Activated CD4-positive, alpha-beta T cell treated with anti-CD3 and anti-CD28 coated beads, Interleukin-2, amount 10 ng/mL, durations not matched to agents 24 days and 14 days (primary cell): ENCODE measurements at places on chromosomes 3 and 15. TPM values are rescaled to one million over a fixed set of nuclear protein-coding genes. Genes with fewer than 3 reads are reported as not detected.
A peak's percentile ranks its signal among the peaks of the same experiment; 100 is the strongest.

GRCh38 chr3:45480218-45480617 is 91.8 kb downstream of the LARS2 start:
- no peaks in the 10 kb centered on the region for H3K27me3 ChIP-seq
- no peak overlapping the region for H3K4me3 ChIP-seq
- no peak overlapping the region for H3K27ac ChIP-seq
- no peak for DNase-seq
- H3K4me1 ChIP-seq: peaks cover 2% of the 10 kb centered on the region
- peaks cover 34% of the 10 kb centered on the region for H3K36me3 ChIP-seq

DNA sequence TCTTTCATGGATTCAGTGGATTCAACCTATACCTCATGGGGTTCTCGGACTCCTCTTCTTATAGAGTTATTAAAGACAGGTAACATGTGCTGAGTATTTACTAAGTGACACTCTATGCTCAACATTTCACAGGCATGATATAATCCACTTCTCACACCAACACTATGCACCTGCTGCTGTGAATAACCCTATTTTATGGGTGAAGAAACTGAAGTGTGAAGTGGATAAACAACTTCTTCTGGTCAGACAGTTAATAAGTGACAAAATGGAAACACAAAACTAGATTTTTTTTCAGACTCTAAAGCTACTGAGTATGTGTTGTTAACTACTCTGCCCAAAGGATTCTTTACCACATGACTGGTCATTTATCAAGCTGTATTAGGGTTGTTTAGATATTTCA is 403.5 kb downstream of the DIPK2A start:
- no peak for DNase-seq
- H3K27ac ChIP-seq: no peak overlapping the region
- no peaks in the 10 kb centered on the region for H3K4me1 ChIP-seq
- H3K36me3 ChIP-seq: no peaks in the 10 kb centered on the region

Gene HYKK
- total RNA-seq: 0.90 and 1.6 TPM in 2 replicates

- no peaks in the 10 kb centered on the region for H3K4me1 ChIP-seq
- H3K4me3 ChIP-seq: no peak overlapping the region
- no peaks in the 10 kb centered on the region for H3K27me3 ChIP-seq
- DNase-seq: no peak
- no peaks in the 10 kb centered on the region for H3K36me3 ChIP-seq
- no peak overlapping the region for H3K27ac ChIP-seq
Observed at GRCh38 chr15:101537483-101538080, 48.1 kb upstream of the PCSK6 start.

- H3K36me3 ChIP-seq: peaks cover 2% of the 10 kb centered on the region
- H3K4me1 ChIP-seq: peaks cover 10% of the 10 kb centered on the region
Observed at GRCh38 chr15:77168616-77169015, 97.7 kb upstream of the TSPAN3 start.

Gene SATB1
- total RNA-seq: 561 and 571 TPM in 2 replicates

- peaks cover 4% of the 10 kb centered on the region for H3K27me3 ChIP-seq
- DNase-seq: no peak
- no peak overlapping the region for H3K27ac ChIP-seq
- H3K4me3 ChIP-seq: no peak overlapping the region
- no peaks in the 10 kb centered on the region for H3K36me3 ChIP-seq
Observed at GRCh38 chr3:30004481-30004880, 601.9 kb upstream of the TGFBR2 start.

GRCh38 chr3:53890726-53891475 is 758 bp downstream of the SELENOK start:
- peaks cover 23% of the 10 kb centered on the region for H3K36me3 ChIP-seq
- DNase-seq: peak; percentile 85
- H3K27ac ChIP-seq: peak overlapping the region; percentile 93
- peak overlapping the region; percentile 85 for H3K4me3 ChIP-seq
- H3K27me3 ChIP-seq: peaks cover 11% of the 10 kb centered on the region

- H3K4me3 ChIP-seq: no peak overlapping the region
- no peak overlapping the region for H3K27ac ChIP-seq
- peaks cover 4% of the 10 kb centered on the region for H3K4me1 ChIP-seq
- no peak for DNase-seq
Observed at GRCh38 chr3:188594139-188594538, 440.2 kb downstream of the LPP start.

Gene ZBED2
- total RNA-seq: 587 and 596 TPM in 2 replicates

DNA sequence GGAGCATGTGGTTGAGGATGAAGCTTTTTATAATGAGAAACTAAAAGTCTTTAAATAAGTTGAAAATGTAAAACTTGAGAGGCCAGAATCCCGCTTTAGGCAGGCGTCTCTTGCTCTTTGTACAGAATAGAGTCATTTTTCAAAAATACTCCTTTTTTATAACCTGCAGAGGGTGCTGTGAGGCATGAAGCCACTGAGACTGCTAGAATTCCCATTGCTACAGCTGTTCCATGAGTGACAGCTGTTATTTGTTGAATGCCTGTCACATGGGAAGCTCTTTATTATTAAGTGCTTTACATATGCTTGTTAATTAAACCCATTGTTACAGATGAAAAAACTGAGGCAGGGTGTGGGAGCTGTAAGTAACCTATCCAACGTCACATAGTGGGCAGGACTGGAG is 18.5 kb downstream of the MINAR1 start:
- H3K4me1 ChIP-seq: no peaks in the 10 kb centered on the region
- H3K27ac ChIP-seq: no peak overlapping the region
- H3K36me3 ChIP-seq: no peaks in the 10 kb centered on the region
- peak; percentile 32 for DNase-seq
- peaks cover 4% of the 10 kb centered on the region for H3K27me3 ChIP-seq
